ENCODE measurements at places on chromosomes 13 and 19.

- no peak for DNase-seq
Observed at GRCh38 chr13:104385404-104385803, 1319.2 kb upstream of the SLC10A2 start.

DNA sequence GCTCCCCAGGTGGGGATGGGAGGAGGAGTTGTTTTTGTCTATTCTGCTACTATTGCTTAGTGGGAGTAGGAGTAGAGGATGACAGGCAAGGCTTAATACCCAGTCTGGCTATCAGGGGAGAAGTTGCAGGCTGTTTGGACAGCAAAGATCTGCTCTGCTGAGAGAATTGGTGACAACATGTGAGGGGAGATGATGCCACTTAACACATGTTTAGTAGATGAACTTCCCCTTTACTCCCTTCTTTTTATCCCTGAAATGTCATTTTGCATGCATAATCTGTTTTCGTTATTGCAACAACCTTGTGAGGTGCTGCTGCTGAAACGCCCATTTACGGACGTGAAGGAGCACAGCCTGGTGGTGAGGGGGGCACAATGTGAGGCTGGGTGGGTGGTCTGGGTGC, 3.0 kb upstream of the CYP4F12 start:
- no peak for DNase-seq

DNA sequence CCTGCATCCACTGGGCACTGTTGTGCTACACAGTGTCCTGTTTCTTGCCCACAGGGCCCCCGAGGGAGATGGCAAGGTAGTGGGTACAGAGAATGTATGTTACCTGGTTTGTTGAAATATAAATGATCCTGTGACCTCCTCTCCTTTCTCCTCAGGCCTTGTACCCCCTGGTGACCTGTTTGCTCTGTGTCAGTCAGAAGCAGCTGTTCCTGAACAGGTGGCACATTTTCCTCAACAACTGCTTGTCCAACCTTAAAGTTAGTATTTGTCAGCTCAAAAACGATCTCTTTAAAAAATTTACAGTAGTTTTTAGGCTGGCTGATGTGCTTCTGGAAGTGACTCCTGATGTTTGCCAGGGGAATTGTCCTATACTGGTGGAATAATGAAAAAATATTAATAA, 105.1 kb downstream of the FRY start:
- no peak for DNase-seq

DNA sequence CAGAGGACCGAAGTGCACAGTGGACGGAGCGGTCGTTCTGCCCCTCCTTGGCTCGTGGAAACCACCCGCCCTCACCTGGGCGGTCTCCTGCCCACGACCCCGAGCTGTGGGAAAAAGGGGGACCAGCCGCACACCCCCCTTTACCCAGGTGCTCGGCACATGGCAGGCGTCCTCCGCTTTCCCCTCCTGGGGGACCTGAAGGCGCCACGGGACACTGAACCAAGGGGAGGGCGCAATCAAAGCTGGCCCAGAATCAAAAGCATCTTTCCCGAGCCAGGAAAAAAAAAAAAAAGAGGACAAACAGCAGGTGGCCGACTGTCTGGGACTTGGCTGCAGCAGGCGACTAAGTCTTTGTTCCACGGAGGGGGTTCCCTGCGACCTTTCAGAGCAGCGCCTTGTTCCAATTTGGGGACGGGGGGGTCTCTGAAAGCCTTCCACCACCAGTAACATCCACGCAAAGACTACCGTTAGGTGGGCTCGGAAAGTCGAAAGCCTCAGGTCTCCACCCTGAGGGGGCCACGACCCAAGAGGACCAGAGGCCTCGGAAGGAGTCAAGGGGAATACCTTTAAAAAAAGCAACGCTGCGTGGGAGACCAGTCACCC, 1.1 kb downstream of the MBD3 start:
- DNase-seq: no peak

DNA sequence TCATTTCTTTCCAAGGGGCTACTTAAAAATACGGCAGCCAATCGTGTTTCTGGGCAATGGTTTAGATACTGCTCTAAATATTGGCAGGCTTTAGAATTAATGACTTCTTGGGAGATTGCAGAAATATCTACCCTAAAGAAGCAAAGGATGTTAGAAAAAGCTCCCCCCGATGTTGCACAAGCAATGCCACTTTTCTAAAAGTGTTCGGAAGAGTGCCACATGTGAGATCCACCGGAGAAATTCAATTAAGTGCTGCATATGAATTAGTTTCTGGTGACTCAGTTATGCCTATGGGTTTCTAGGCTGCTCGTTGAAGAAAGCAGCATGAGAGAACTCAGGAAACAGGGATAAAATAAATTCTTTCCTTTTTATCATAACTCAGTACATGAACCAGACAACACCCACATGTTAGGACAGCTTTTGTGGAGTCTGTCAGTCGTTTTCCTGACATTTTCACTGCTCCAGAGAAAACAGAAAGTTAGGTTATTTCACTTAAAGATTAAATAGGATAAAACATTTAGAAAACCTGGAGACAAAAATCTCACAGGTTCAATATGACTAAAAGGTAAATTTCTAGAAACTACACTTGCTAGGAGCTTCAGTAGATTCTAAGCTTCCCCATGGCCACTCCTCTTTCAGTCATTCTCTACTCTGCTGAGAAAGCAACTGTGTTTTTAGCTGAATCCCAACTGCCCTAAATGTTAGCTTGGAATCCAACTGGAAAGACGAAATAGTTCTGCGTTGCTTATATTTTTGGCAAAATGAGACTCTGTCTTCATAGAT, 244.7 kb downstream of the DCLK1 start:
- no peak for DNase-seq
